ENCODE measurements at places on chromosomes 7 and 10. TPM values are rescaled to one million over a fixed set of nuclear protein-coding genes. Genes with fewer than 3 reads are reported as not detected.

KRIT1 gene
- total RNA-seq, result 318 TPM

FAM25C gene
- not detected for total RNA-seq

SPDYE2 gene
- not detected for total RNA-seq

OR13A1 gene
- total RNA-seq, result not detected

OR6B1 gene
- not detected for total RNA-seq

BLNK gene
- not detected for total RNA-seq

ZNF365 gene
- total RNA-seq, result 7.2 TPM

Data from fibroblast of the aortic adventitia (primary cell).